HL-60 (cell line): ENCODE measurements at places on chromosomes 4 and X.

- DNase-seq, result peak; percentile 9
Observed at GRCh38 chr4:54368281-54369265, 139.5 kb downstream of the PDGFRA start.

DNA sequence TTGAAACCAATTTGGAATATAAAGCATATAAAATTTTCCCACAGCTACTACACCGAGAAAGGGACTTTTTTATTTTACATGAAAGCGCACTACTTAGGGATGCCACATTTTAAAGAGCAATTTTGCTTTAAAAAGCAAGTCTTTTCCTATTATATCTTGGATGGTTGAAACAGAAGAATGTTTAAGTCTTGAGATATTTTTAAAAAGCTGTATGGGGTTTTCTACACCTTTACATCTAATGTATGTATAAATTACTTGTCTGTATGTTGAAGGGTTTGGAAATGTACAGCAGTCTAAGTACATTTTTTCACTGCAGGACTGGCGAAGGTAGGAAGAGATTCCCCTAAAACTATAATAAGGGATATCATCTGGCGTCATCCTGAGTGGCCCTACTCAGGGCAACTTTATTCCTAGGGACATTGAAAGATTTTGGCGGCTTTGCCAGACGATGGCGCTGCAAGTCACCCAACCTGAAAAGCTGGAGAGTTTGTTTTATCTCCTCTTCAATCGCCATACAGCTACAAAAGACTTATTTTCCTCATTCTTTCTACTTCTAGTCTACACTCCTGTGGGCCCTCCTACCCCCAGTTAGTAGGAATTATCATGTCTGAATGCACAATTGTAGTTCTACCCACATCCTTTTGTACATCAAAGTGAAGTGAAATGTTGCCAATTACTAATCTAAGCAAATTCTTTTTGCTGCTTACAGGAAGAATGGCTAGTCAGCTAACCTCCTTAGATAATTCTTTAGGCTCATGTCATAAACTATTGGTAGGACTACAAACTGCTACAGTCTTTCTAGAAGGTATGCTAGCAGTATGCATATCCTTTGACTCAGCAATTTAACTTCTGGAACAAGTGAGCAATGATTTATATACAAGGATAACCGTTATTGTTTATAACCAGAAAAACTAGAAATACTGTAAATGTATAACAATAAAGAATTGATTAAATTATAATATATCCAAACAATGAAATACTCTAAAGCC lies 782 bp upstream of the NEK1 start:
- no peak for DNase-seq

DNA sequence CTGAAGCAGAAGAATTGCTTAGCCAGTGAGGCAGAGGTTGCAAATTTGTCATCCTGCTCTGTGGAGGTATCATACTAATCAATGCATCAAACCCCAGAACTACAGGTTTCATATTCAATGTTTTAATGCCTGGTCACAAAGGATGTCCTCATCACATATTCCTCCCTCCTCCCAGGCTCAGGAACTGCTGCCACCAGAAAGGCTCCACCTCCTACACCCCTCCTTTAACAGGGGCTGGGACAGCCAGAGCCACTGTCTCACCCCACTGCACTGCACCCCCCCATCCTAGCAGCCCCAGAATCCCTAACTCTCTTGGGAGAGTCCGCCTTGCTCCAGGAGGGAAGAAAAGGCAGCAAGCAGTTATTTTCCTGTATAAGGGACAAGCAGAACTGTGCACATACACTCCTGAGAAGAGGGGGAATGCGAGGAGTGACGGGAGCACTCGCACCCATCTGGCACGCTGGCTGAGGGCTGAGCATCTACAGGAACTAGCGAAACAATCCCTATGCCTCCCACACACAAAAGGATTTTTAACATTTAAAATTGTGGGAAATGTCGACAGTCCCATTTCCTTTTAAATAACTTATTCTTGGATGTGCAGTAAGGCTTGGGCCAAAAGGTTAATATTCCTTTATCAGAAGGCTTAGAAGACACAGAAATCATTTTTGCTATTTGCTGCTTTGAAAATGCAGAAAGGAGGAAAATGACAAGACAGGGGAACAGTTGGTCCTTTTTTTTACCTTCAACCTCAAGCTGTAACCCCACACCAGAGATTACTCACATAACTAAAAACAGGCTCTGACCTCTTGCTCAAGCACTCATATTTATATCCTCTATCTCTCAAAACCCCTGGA lies 27.8 kb downstream of the CD99L2 start:
- no peak for DNase-seq

- no peak for DNase-seq
Observed at GRCh38 chrX:129145840-129146272, 377.4 kb downstream of the SMARCA1 start.

DNA sequence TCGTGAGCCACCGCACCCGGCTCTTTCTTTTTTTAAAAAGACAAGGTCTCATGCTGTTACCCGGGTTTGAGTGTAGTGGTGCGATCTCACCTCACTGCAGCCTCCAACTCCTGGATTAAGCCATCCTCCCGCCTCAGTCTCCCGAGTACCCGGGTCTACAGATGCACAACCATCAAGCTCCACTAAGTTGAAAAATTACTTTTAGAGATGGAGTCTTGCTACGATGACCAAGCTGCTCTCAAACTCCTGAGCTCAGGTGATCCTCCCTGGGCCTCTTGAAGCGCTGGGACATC lies 2.0 kb downstream of the SLC25A6 start:
- no peak for DNase-seq

DNA sequence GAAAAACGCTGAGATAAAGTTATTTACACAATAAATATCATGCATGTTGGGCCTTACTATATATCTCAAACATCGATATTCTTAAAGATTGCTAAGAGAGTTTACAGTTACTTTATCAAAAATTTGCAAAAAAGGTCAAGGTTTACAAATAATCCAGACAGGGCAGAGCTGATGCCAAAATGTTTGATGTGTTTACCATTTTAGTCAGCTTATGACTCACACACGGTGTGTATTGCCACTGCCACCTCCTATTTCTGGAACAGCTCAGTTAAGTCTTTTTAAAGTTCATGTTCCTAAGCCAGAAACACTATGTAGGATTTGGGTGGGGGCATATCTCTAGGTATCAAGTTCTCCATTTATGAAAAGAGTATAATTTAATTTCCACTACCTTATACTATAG lies 580.6 kb downstream of the INPP4B start:
- DNase-seq, result no peak

- DNase-seq, result no peak
Observed at GRCh38 chrX:142084611-142085010, 120.5 kb downstream of the MAGEC2 start.

DNA sequence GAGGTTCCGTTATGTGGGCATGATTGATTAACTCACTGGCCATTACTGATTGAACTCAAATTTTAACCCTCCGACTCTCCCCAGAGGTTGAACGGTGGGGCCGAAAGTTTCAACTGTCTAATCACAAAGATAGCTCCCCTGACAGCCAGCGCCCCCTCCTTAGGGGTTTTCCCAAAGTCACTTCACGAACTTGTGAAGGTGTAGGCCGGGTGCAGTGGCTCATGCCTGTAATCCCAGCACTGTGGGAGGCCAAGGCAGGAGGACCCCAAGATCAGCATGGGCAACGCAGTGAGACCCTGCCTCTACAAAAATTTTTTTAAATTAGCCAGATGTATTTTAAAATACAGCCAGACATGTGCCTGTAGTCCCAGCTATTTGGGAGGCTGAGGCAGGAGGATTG lies 39.8 kb upstream of the RBM47 start:
- no peak for DNase-seq

GRCh38 chr4:44632733-44633132 lies 18.7 kb downstream of the YIPF7 start:
- no peak for DNase-seq

DNA sequence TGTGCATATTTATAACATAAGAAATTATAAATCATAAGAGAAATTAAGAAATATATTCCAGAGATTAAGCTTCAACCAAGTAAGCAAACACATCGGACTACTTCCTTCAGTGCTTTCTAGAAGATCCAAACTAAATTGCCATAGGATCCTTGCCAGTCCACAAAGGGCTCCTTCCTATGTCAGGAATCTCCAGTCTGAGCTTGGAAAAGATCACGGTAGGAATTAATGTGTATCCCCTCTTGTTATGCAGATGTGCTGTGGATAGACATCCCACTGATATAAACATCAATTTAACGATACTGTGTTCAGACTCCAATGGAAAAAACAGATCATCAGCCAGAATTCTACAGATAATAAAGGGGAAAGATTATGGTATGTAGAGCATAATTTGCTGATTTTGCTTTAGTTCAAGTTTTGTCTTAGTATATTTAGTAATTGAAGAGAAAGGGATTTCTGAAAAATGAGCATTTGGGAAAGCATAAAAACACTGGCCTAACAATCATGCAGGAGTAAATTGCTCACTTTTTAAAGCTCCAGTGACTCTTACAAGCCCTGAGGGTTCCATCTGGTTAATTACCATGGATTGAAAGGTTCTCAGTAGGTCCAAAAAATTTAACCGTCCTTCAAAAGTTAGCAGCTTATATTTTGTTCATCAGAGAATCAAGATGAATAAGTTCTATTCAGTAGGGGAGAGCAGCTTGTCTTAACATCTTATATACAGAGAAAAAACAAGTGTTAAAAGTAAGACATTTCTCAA lies 65.9 kb downstream of the HHIP start:
- no peak for DNase-seq

GRCh38 chrX:12229986-12230385 lies 91.7 kb downstream of the FRMPD4 start:
- no peak for DNase-seq

DNA sequence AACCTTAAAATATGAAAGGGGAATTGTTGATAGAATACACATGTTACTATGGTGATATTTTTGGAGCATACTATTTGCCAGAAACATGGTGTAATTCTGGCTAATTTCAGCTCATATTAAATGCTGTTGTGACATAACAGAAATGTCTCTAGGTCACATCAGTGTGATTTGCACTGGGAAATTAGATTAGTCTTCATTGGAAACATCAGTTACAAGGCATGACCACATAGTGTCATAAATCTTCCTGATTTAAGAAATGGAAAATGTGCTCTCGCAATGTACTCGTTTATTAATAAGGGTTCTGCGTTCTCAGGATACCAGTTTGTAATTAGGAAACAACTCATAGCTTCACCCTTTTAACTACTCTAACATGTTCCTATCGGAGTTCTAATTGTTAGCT lies 72.9 kb upstream of the GYPA start:
- no peak for DNase-seq

- no peak for DNase-seq
Observed at GRCh38 chrX:40108162-40108958, 10.6 kb upstream of the BCOR start.

DNA sequence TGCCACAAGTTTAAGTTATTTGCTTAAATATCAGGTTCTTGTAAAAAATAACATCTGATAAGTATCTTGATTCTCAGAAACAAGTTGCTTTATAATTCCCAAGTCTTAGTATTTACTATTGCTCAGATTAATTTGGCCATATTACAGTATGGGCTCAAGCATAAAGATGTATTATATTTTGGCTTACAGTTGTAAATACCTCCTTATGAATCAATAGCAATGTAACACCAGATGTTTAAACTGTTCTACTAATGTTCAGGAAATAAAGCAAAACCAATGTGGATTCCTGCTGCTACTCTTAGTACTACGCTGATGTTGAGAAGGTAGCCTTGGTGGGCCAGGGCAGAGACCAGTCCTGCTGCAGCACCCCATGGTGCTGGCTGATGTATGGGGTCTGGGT lies 102.7 kb downstream of the MGST2 start:
- no peak for DNase-seq

DNA sequence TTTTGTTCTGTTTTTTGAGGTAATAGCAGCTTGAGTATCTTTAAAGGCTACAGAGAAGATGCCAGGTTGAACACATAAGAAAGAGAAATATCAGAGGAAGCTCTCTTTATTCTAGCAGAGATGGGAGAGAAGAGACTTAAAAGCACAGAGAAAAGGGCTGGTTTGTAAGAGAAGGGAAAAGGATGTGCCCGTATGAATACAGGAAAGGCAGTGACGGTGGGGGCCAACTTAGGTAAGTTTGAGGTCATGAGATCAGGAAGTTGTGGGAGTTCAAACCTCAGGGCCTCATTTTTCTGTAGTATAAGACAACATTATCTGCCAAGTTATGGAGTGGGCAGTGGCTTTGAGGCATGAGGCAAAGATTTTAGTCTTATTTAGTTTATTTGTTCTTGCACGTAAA lies 121.3 kb upstream of the S100G start:
- DNase-seq, result peak; percentile 10

DNA sequence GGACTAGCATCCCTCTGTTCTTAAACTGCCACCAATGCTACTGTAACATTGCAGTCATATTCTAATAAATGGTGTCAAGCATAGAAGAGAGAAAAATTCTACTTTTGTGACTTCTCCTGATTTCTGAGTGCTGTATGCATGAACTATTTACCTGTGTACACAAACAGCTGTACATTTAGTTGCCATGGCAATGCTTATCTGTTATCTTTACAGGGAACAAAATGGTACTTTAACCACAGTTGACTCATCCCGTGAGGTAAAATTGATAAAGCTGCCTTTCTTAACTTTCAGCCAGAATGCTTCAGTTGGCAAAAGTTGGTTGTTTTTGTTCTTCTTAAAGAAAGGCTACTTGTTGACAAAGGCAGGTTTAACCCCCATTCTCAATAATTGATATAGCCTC lies 587.5 kb upstream of the MAGEB2 start:
- DNase-seq, result no peak
